Lower leg skin (tissue), 4 donors: ENCODE measurements at places on chromosomes 5 and 9. TPM values are rescaled to one million over a fixed set of nuclear protein-coding genes. Genes with fewer than 3 reads are reported as not detected.

The TMEM215 gene
- not detected for total RNA-seq

The SPAAR gene
- 1.2 TPM for total RNA-seq

The GARIN3 gene
- total RNA-seq: not detected

The HTR4 gene
- total RNA-seq: 1.2 TPM

- DNase-seq: no peak
Measured at GRCh38 chr9:15086778-15087324, 176.6 kb upstream of the FREM1 start.

GRCh38 chr5:180523629-180524466, 29.7 kb downstream of the CNOT6 start:
- no peak for DNase-seq

DNA sequence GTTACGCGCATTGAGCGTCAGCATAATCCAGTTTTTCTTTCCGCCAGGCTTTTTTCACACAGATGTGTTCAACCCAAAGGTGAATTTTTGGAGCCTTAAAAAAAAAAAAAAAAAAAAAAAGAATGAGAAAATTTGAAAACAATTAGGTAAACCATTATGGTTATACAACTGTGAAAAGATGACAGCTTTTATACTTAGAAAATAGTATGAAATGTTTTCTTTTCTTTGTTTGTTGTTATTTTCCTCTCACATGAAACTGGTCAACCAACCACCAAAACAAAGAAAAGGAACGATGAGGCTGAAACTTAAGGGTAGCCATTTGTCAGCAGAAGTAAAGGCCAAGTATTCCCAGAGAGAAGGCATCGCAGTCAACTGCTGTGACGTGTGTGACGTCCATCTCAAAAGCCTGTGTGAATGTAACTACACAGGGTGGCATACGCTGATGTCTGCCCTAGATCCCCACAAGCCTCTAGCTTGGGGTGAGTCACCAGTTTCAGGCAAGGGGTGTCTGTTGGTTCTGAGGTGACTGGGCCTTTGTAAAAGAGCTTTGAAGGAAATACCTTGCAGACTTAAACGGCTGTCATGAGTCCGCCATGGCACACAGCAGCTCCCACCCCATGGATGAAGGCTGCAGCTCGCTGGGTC, 182.9 kb downstream of the AOPEP start:
- peak; percentile 43 for DNase-seq

- no peak for DNase-seq
Measured at GRCh38 chr9:126838895-126839294, 21.5 kb upstream of the ZBTB34 start.

DNA sequence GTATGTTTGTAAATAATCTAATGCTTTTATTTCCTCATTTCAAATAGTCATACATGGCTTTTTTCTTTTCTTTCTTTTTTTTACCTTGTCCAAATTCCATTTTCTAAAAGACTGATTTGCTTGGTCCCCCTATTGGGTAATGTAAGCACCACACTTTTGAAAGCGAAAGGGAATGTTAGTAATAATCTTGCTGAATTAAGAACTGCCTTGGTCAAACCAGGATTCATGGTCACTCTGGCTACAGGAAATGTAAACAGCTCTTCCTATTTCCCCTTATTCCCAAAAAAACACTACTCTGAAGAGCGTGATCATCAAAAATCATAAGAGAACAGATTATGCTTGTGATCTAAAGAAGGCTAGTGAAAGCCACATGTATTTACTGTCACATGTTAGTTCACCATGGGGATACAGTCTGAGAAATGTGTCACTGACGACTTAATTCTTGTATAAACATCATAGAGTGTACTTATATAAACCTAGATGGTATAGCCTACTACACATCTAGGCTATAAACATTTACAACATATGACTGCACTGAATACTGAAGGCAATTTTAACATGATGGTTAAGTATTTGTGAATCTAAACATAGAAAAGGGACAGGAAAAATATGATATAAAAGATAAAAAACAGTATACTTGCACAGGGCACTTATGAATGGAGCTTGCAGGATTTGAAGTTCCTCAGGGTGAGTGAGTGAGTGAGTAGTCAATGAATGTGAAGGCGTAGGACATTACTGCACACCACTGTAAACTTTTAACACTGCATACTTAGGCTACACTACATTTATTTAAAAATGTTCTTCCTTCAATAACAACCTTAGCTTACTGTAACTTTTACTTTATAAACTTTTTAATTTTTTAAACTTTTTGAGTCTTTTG, 75.3 kb downstream of the HMGCR start:
- DNase-seq: no peak

The STC2 gene
- total RNA-seq: 15.7 TPM

The MYMK gene
- not detected for total RNA-seq

The SUSD3 gene
- total RNA-seq: 2.8 TPM
